ENCODE measurements at places on chromosomes 5 and 9.

DNA sequence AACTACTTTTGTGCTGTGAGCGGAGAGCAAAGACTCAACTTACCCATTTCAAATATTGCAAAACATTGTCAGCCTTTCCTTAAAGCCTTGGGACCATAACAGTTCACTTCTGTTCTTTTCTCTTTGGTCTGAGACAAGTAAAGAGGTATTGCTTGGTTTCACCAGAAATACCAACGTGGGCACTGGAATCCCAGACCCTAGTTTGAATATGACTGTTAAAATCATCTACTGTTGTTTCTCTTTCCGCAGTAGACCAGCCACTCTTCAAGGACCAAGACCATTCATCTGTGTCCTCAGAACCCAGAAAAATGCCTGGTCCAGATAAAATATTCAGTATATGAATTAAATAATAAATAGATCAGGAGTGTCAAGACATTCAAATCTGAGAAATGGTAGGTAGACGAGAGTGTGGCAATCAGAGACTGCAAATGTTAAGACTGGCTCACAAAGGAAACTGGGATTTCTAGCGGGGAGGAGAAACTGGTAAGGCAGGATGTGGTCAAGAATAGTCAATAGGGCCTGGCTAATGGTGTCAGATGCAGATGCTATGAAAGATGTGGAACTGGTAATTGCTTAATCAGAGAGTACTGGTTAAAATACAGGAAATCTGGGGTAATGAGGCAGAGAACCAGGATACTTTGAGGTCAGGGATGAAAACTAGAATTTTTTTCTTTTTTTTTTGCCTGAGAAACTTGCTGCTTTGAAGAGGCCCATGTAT is 82.1 kb upstream of the IL33 start:
- DNase-seq = peak; percentile 49

- DNase-seq = no peak
Measured at GRCh38 chr9:94639999-94640376, 670 bp upstream of the FBP1 start.

DNA sequence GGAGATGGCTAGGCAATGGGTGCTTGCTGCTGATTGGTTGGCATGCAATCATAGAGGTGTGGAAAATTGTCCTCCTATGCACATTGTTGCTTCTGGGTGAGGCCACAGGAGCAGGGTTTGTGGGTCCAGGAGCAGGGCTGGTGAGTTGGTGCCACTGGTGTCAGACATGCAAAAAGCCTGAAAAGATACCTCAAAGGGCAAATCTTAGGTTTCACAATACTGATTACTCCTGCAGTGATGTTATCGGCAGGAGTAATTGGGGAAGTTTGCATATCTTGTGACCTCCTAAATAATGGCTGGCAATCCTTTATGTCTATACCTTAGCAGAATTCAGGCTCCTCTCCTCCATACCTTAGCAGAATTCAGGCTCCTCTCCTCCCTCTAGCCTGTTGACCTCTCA is 25.2 kb downstream of the SLC25A48 start:
- no peak for DNase-seq

DNA sequence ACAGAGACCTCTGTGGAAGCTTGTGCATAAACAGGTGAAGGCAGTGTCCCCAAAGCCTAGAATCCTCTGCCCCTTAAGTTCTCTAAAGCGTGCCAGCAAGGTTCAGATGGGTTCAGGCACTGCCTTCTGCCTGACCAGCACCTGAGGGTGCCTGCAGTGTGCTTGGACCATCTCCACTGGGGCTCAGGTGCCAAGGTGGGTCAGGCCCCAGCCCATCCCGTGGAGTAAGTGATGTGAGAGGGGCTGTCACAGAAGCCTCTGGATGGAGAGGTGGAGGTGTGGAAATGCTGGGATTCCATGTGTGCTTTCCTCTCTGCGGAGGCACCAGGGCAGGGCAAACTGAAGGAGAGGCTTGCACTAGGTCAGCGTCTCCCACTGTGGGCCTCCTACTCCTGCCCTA is 118.5 kb downstream of the DAB2IP start:
- DNase-seq = no peak

- DNase-seq = no peak
Measured at GRCh38 chr5:107812570-107813141, 141.9 kb upstream of the EFNA5 start.

GRCh38 chr9:133377721-133378216 is 1.6 kb downstream of the STKLD1 start:
- no peak for DNase-seq

DNA sequence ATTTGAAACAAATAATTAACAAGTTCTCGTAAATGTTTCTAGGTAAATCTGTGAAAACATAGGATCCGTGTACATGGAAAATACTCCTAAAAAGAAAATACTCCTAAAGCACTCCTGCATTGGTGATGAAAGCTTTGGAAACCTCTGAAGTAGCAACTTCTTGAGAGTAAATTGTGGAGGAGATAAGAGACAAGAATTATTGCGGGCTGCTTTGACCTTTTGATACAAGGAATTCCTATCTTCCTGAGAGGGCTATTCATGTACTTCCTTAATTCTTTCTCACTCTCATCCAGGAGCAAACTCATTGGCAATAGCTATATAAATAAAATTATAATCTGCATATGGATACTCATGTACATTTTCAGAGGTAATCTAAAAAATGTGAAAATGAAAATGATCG is 158.4 kb upstream of the PIK3R1 start:
- DNase-seq = no peak

- no peak for DNase-seq
Measured at GRCh38 chr9:107504585-107505455, 15.3 kb upstream of the KLF4 start.

DNA sequence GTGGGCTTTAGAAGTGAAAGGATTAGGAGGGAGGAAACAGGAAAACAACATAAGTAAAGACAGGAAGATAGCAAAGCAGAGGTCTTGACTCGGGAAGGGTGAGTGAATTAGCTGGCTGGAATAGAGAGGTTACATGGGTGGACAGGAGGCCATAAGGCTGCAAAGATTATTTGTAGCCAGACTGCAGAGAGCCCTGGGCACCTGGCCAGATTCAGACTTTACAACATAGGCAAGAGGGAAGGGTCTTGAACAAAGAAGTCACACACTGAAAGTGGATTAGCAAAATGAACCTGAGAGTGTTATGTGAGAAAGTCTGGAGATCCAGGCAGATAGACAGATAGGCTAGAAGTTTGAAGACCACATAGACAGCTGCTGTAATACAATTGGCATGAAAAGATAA is 29.7 kb upstream of the CER1 start:
- DNase-seq = no peak

DNA sequence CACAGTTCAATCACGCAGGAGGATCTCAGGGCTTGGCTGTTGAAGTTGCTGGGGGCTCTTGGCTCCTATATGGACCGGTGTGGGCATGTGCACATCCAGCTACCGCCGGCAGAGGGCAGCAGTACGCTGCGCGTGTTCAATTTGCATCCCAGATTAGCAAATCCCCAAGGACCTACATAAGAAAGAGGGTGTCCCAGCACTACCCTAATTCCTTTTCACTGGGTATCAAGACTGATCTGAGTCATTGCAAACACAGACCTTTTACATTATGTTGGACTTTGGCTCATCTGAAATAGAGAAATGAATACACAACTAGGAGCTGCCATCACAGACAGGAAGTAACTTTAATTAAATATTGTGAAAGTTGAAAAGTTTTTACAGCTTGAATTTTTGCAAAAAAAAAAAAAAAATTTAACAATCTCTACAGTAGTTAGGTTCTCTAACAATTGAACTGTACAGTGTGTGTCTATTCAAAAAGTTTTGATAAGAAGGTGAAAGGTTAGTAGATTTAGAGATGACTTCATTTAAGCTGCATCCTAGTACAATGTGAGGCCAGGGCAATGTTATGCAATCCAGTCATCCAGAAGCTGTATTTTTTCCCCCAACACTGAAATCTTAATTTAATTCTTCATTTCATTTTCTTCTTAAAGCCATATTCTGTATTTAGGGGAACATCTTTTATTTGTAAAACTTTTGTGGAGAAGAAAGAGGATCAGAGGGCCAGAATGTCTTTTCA is 404.0 kb downstream of the EBF1 start:
- DNase-seq = peak; percentile 68

GRCh38 chr5:143182901-143183820 is 220.3 kb downstream of the NR3C1 start:
- peak; percentile 79 for DNase-seq

- no peak for DNase-seq
Measured at GRCh38 chr5:62649025-62649424, 70.4 kb downstream of the LRRC70 start.

DNA sequence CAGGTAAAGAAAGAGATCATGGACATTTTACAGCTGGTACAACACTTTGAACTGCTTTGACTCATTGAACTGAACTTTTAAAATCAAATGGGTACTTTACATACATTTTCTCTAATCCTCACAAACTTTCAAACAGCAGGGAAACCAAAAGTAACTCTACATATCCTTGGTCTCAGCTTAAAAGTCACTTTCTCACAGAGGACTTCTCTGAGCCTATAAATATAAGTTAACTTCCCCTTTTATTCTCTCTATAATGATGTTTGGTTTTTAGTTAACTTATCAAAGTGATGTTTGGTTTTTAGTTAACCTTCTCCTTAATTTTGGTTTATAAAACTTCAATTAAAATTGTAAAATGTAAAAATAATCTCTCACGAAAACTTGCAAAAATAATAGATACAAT is 209.8 kb downstream of the MCTP1 start:
- DNase-seq = no peak

DNA sequence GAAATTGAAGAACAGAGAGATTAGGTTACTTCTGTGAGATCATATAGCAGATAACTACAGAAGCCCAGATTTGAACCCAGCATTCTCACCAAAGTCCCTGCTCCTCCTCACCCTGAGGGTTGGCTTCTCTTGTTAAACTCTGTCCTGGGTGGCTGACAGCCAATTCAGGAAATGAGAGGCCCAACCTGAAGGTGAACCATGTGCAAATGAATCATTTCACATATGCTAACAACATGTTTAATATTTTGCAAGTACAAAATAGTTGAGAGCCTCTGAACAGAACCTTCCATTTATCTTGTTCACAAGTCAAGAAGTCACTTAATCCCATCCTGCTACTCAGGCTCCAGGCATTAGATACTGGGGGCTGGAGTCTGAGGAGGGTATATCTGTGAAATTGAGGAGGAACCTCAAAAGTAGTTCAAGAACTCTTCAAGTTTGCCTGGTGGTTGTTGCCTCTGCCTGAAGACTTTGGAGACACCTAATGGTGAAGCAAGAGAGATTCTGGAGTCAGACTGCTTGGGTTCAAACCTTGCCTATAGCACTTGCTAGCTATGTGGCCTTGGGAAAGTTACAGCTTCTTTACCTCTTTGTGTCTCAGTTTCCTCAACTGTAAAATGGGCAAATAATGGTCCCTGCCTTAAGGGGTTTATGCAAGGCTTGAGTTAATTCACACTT is 564.0 kb downstream of the PSAT1 start:
- DNase-seq = no peak

Measured in activated CD4-positive, alpha-beta T cell treated with anti-CD3 and anti-CD28 coated beads, Interleukin-2, amount 50 U/mL, for 16 hours (primary cell).